T-helper 2 cell (primary cell): ENCODE measurements at places on chromosomes 7 and 10.

GRCh38 chr10:11429439-11430052, 181.9 kb downstream of the USP6NL start:
- DNase-seq: no peak

GRCh38 chr7:96508371-96508770, 186.5 kb upstream of the SLC25A13 start:
- DNase-seq: no peak

- DNase-seq: no peak
These were observed 177.6 kb downstream of the PLXDC2 start for GRCh38 chr10:19993714-19994315.

DNA sequence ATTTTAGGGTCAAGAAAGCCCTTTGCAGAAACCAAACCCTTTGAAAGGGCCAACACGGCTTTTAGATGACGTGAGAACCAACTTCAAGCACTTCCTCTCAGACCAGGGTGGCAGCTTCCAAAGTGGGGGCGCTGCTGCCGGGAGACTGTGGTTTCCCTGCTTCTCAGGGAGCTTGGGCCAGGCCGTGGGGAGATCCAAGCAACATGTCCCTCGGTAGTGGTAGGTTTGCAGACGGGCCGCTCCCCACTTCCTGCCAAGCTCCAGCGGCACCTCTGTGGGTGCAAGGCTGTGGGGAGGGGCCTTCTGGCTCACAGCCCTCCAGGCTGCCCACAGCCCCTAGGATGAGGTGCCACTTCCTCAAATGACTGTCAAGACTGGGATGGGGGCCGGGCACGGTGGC, 132.4 kb downstream of the FAM53B start:
- DNase-seq: peak; percentile 84

GRCh38 chr10:31759124-31759798, 169.4 kb downstream of the ARHGAP12 start:
- DNase-seq: no peak

- no peak for DNase-seq
These were observed 39.7 kb downstream of the OTUD1 start for GRCh38 chr10:23478570-23478969.

DNA sequence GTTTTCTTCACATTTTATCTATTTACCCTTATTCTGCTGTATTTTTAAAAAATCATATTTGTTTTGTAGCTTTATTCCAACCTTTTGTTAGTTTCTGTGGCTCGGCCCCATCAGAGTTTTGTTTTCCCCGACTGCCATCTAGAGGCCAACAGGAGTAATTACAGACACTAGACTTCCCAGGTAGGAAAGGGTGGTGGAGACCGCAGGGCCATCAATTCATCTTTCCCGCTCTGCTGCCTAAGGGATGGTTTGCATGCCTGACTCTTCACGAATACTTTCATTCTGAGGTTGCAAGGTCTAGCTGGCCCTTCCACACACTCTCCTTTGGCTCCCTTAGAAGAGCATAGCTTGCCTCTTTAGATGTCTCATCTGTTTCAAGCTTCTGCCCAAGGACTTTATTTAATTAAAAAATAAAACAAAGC, 38.3 kb downstream of the LYZL2 start:
- peak; percentile 10 for DNase-seq

- no peak for DNase-seq
These were observed 596.9 kb downstream of the PHTF2 start for GRCh38 chr7:78395298-78396036.

DNA sequence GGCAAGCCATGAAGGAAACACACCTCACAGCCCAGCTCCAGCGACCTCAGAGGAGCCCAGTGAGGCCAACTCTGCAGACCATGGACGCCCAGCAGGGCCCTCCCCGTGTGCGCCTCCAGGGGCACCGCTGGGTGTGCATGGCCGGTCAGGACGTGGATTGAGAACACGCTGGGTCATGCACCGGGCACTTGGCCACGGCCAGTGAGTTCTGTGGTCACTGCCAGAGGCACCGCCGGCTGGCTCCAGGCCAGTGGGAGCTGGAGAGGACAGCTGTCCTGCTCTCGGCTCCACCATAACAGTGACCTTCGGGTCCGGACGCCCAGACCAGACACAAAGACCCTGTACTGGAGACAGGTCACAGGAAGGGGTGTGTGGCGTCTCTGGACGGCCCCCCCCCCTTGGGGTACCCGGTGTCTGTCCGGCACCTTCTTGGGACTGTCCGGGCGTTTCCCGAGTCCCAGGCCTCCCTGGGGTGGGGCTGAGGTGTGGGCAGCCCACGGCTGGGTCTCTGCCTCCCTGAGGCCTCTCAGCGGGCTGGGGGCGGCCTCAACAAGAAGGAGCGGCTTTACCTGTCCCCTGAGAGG, 50.4 kb upstream of the NKX6-2 start:
- DNase-seq: no peak

DNA sequence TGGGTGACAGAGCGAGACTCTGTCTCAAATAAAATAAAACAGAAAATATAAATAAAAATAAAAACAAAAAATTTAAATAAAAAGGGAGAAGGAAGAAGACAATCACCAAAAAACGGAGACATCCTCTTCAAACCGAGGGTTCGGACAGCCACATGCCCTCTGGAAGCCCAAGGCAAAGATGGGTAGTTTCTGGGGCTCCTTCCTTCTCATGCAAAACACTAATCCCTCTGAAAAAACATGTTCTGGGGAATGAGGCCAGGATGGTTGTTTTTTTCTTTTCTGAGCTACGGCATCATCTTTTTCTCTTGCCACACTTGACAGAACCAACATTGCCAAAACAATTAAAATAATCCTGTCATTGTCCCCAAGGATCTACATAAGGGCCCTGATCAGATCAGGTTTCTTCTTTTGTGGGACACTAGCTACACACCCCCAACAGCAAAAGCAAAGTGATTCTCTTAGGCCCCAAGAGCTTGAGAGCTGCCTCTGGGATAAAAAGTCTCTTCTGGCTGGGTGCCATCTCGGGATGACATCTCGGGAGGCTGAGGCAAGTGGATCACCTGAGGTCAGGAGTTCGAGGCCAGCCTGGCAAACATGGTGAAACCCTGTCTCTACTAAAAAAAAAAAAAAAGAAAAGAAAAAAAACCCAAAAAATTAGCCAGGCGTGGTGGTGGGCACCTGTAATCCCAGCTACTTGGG, 14.2 kb upstream of the POR start:
- no peak for DNase-seq

DNA sequence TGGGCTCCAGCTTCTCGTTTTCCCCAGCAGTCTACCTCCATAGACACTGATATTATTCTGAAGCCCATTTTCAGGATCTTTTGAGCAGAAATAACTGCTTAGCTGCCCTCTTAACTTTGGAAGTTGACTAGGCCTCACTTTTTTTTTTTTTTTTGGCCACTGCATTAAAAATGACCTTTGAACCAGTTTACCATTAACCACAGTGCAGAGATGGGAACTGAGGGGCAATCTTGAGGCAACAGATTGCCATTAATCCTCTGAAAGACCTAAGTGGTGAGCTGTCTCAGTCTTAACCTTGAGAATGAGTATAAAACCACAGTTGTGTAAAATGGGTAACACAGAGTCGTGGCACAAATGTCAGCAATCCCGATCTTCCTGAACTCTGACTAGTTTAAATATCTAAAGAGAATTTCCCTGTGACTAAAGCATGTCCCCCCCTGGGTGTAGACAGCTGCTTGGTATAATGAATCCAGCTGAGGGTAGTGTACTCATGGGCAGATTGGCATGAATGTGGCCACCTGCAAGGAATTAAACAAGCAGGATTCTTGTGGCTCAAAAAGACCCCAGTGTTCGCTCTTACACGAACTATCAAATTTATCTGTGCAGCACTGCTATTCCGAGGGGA, 46.1 kb upstream of the FMC1 start:
- no peak for DNase-seq

DNA sequence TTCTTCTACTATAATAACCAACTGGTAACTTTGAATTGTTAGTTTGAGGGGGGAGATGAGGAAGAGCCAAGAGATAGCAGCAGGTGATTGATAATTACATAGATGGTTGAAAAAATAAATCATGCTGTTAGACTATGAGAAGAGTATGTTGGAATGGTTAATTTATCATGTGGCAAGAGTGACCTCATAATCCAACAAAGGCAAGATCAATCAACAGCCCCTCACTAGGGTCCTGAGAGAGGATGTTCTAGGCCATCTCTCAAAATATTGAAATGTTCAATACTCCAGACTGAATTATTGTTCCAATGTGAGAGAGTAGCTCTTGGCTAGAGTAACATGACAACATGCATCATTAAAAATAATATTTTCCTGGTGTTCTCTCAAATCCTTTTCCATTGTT, 67.9 kb downstream of the ADD3 start:
- no peak for DNase-seq

GRCh38 chr10:78634835-78635234, 433.9 kb upstream of the ZMIZ1 start:
- no peak for DNase-seq

DNA sequence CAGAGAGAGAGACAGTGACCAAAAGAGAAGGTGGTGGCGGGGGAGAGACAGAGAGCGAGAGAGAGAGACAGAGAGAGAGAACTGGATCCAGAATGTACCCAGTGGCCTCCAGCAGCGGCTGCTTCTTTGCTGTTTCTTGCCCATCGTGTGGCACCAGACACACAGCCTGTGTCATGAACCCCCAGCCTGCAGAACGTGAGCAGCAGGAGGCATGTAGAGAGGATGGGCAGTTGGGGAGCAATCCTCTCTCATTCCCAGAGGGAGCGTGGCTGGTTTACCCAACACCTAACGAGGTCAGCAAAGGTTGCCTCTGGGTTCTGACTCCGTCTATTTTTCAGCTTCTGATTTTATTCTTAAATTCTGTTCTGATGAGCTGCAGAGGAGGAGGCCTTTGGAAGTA, 168.1 kb downstream of the ADARB2 start:
- no peak for DNase-seq

- no peak for DNase-seq
These were observed 123.1 kb downstream of the MBL2 start for GRCh38 chr10:52649511-52649910.

DNA sequence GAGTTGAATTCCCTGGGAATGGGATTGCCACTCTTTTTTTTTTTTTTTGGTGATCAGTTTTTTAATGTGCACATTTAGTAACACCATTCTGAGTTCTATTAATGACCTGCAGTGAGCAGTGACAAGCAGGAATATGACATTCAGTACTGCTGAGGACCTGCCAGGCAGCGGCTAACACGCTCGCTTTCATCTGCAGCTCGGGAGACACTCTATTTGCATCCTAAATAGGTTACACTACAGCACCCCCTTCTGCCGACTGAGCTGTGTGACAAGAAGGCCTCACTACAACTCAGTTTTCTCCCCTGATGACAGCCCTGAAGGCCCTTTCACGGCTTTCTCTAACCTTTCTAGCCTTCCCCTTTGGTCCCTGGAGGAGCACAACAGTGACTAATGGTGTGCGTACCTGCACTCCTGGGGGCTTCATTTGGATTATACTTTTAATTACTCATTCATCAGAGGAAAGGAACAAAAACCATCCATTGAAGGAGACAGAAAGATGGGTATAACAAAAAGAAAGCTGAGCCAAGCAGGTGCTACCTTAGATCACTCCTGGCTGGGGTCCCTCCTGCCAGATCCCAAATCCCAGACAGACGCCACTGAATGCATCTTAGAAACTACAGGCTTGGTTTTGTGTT, 872.4 kb downstream of the LRMDA start:
- no peak for DNase-seq

DNA sequence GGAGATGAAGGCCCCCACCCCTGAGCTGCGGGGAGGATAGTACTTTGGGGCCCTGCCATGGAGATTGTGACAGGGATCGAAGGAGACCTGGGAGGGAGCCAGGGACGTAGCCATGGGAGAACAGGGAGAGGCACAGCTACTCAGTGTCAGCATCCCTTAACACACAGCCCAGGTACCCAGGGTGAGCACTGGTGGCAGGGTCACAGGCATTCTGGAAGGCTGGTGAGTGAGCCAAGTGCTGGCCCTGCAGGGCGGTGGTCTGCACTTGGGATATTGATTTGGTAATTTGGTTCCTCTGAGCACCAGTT, 39.8 kb downstream of the VWA2 start:
- no peak for DNase-seq

- DNase-seq: no peak
These were observed 853.5 kb downstream of the KCNMA1 start for GRCh38 chr10:76784076-76784475.

GRCh38 chr10:102274062-102274461, 28.7 kb downstream of the GBF1 start:
- no peak for DNase-seq

GRCh38 chr10:79147306-79147705, 78.5 kb downstream of the ZMIZ1 start:
- no peak for DNase-seq

DNA sequence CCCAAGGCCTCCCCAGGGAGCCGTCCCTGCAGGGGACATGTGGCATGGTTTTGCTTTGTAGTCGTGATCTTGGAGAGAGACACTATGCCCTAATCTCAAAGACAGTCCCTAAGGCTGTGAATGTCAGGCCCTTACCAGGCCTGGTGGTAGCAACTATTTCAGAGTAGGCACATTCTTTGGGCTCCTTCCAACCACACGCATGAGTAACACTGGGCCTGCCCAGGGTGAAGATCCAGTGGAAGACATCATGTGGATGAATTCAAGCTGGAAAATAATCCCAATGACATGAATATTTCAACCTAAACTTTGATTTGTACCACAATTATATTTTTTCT, 39.5 kb upstream of the INSIG1 start:
- no peak for DNase-seq

DNA sequence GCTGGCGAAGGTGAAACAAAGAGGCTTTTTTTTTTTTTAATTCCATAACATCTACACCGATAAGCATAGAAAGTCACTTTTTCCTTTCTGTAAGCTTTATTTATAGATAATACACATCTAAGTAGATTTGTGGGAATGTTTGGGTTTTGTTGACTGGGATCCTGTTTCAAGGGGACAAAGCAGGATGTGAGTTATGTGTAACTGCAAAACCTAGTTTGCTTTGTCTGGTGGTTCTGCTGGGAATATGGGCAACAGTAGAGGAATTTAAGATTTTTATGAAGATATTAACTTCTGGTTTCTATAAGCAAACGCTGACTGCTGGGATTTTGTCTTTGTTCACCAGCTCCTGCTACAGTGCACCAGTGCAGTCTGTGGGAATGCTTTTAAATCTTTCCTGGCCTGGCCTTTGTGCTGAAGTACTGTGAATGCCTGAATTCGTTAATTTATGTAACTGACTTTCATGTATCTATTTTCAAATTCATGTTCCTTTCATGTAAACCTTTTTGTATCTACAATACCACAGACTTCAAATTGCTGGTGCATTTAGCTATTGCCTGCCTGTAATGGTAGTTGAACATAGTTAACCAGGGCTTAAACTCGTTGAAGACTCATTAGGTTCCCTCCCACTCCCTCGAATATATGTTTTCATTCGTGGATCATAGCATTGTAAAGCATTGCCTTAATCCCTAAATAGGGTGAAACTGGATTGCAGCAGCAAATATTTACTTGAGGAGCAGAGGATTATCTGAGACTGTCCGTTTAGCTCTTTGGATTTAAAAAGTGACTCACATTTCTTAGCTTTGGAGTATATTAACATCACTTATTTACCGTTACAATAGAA, 1.5 kb downstream of the KLHL7 start:
- no peak for DNase-seq
